HFF-Myc (cell line): ENCODE measurements at places on chromosomes 12 and 14.

- DNase-seq: no peak
Measured at GRCh38 chr12:54082397-54082892, 28.8 kb downstream of the HOXC4 start.

DNA sequence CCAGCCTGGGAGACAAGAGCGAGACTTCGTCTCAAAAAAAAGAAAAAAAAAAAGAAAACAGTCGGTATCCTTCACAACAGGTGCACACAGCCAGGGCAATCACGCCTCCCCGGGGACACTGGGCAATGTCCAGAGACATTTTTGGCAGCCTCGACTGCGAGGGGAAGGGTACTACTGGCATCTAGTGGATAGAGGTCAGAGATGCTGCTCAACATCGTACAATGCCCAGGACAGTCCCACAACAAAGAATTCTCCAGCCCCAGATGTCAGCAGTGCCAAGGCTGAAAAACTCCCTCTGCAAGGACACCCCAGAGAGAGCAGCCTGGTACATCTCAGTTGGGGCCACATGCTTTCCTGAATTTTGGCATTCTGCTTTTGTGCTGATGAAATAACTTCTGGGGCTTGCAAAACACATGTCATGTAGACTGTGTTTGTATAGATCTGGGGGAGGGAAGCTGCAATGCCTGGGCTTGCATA, 21.5 kb downstream of the ALDH2 start:
- DNase-seq: no peak

GRCh38 chr14:97994020-97994531, 1196.9 kb downstream of the VRK1 start:
- no peak for DNase-seq

DNA sequence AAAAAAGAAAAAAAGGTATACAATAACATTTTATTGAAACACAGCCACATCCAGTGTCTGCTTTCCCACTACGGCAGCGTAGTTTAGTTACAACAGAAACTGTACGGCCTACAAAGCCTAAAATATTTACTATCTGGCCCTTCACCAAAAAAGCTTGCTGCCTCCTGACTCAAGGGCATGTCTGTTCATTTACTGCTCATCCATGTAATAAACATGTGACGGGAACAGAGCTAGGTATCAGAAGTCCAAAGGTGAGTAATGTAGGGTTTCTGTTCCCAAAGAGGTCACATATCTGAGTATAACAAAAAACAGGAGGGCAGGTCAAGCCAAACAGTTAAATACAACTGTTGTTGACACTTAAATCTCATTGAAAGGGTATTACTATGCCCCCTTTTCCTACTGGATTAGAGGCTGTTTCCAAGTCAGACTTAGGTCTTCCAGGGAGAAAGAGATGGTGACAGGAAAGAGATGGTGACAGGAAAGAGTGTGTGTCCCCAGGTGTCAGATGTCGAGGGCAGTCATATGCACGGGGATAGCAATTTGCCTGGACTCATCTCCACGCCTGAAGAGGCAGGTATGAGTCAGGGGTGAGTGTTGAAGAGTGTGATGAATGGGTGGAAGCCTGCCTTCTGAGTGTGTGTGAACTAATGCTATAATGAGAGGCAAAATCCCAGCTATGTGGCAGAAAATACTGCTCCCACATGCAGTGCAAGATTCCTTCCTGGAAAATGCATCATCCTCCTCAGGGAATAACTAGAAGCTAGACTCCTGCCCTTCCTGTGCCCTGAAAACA, 77.7 kb downstream of the MAP3K9 start:
- DNase-seq: no peak

GRCh38 chr14:30195941-30196340, 268.3 kb upstream of the PRKD1 start:
- no peak for DNase-seq

GRCh38 chr14:21997300-21997699, 323.7 kb upstream of the OR4E1 start:
- DNase-seq: no peak

- no peak for DNase-seq
Measured at GRCh38 chr12:67649570-67650387, 1.2 kb downstream of the DYRK2 start.

- DNase-seq: no peak
Measured at GRCh38 chr12:123150275-123150743, 581 bp downstream of the PITPNM2 start.

DNA sequence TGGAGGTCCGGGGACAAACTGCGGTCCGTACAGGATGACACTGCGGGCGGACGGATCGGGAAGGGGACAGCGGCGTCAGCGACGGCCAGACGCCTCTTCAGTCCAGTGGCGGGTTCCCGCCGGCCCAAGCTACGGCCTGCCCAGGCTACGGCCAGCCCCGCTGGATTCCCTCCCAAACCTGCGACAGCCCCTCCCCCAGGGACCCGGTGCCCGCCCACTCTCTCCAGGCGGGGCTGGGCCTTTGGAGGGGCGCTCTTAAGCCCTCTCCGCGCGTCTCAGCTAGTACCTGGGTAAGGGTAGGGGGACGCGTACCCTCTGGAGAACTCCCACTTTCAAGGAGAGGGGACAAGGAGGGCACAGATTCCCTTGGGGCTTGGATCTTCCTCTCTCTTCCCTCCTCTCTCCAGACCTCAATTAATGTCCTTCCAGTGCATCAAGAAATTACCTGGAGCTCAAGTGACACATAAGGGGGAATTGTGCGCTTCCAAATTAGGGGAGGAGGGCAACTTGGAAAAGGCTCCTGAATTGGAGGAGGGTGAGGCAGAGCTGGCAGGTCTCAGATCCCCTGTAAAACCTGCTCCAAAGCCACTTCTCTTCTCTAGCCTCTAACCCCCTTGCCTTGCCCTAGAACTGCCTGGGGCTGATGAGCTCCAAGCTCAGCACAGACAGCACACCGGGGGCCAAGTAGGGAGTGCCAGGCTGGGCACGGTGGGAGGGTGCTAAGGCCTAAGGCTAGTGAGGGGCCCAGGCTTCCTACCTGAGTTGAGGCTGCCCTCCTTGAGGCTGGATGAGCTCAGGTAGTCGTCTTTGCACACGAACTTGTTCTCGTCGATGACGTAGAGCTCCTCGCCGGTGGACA, 3.1 kb downstream of the LHX5 start:
- DNase-seq: no peak

DNA sequence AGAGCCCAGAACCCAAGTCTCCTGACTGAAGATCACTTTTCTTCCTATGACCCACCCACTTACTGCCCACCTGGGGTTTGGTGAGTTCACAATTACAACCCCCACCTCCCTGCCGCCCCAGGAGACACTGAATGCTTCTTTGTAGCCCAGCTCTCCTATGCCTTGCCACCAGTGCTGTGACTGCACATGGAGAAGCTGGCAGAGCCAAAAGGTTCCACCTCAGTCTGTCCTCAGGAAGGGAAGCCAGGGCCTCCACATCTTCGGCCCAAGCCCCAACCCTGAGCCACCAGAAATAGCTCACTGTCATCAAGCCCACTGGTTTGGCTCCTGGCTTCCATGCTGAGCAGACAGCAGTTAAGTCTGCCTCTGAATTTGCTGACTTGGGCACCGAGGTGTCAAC, 25.6 kb downstream of the OTUB2 start:
- DNase-seq: no peak

DNA sequence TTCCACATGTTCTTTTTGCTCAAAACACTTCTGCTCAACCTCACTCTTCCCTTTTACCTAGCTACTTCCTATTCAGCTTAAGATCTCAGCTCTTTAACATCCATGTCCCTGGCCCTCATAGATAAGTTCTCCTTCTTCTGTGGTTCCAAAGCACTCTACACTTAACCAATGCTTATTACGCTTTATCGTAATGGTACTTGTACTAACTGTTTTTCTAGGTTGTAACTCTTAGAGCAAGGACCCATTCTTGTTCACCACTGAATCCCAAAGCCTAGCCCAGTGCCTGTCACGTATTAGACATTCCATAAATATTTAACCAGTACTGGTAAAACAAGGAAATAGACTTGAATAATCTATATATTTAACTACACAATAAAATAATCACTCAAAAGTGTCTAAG, 5.3 kb downstream of the SLC41A2 start:
- DNase-seq: no peak

DNA sequence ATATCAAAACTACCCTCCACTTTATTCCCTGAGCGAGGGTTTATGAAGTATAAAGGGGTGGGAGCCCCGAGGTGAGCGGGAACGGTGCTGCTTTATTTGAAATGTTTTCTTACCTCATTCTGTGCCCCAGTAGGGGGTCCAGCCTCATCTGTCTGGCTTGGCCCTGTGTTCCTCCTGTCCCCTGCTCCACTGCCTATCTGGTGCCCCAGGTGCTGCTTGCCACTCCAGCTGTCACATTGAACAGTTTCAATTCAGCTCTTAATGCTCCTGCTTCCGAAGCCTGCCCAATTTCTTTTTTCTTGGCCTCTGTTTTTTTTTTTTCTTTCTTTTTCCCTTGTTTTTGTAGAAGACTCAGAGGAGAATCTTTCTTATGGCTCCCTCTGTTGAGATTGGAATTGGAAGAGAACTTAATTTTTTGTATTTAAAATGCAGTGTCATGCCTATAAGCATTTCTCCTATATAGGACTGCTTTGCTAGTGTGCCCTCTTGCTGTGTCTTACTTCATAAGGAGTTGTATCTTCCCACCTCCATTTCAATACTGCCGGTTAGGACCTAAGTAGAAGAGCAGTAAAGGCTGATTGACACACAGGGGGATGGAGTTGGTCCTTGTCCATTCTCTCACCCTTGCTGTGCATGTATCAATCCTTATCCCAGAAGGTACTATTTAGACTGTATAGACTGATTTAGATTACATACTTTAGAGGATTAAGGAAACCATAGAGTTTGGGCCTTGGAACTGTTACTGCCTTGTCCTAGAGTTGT, 2.3 kb downstream of the ATXN7L3B start:
- DNase-seq: no peak

DNA sequence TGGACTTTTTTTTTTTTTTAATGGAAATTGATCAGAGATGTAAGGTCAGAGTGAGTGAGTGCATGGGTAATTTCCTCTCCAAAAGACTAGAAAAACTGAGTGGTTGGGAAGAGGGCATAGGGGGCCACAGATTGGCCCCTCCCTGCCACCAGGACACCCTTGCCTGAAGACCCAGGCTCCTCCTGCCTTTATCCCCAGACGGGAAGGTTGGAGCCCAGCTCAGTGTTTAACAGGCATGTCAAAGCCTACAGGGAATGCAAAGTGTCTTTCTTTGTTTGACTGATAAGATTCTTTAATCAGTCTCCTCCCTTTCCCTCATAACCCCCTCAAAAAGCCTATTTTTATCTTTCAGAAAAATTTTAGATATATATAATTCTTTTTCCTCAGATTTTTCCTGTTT, 50.3 kb downstream of the IRAK3 start:
- no peak for DNase-seq

GRCh38 chr14:24311837-24312615, 724 bp downstream of the LTB4R start:
- no peak for DNase-seq

DNA sequence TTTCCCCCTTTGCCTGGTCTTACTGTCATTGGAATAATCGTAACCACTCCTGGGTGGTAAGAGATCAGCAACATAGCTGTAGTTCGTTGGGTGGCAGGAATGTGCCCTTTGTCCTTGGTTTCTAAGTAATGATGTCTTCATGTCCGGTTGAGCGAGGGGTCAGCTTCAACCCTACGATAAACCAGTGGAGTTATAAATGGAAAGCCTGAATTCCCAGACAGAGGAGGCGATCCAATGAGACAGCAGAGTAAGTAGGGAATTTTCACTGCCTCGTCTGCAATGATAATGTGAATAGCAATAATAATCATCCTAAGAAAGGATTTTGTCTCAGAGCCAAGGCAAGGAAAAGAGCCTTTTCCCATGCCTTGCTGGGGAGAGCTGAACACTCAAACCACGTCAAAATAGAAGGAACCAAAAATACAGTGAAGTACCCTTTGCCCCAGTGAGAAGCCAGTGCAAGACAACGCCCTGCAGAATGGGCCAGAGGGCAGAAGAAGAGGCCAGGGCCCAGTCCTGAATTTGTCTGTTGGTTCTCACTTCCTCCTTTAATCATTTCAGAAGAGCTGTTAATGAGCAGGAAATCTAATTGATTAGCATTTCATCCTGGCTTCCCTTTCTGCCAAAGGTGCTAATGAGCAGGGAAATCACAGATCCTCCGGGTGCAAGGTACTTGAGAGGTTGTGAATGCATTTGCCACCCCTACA, 330.7 kb downstream of the CACNA1C start:
- DNase-seq: no peak
